Hair follicular keratinocyte (primary cell): ENCODE measurements at places on chromosomes 12 and 14. TPM values are rescaled to one million over a fixed set of nuclear protein-coding genes. Genes with fewer than 3 reads are reported as not detected.

PDE3A gene
- total RNA-seq: 0.08 TPM in 1 of 2 replicates, not detected in the other

SERPINA5 gene
- total RNA-seq: not detected in 2 replicates

TMTC2 gene
- 2.4 and 3.1 TPM in 2 replicates for total RNA-seq

CLEC1B gene
- total RNA-seq: not detected in 2 replicates

CLMN gene
- 6.7 and 6.9 TPM in 2 replicates for total RNA-seq

ACACB gene
- 0.55 and 1.0 TPM in 2 replicates for total RNA-seq

GPRC5A gene
- 1.2 and 1.4 TPM in 2 replicates for total RNA-seq

KERA gene
- total RNA-seq: not detected in 2 replicates

POTEG gene
- not detected in 2 replicates for total RNA-seq

CELA1 gene
- total RNA-seq: not detected in 2 replicates

EXOC3L4 gene
- not detected in 2 replicates for total RNA-seq

MTHFD1 gene
- 56.5 and 93.3 TPM in 2 replicates for total RNA-seq
